ENCODE measurements at places on chromosomes 2 and 18.

GRCh38 chr18:27363872-27364271 lies 178.8 kb upstream of the CHST9 start:
- no peak for DNase-seq

- DNase-seq: no peak
Measured at GRCh38 chr2:240441326-240441992, 6.0 kb downstream of the GPC1 start.

GRCh38 chr2:768451-768850 lies 91.2 kb upstream of the TMEM18 start:
- no peak for DNase-seq

GRCh38 chr2:121977326-121977725 lies 221.9 kb downstream of the TSN start:
- DNase-seq: no peak

- DNase-seq: no peak
Measured at GRCh38 chr2:134247679-134248078, 6.2 kb upstream of the MGAT5 start.

DNA sequence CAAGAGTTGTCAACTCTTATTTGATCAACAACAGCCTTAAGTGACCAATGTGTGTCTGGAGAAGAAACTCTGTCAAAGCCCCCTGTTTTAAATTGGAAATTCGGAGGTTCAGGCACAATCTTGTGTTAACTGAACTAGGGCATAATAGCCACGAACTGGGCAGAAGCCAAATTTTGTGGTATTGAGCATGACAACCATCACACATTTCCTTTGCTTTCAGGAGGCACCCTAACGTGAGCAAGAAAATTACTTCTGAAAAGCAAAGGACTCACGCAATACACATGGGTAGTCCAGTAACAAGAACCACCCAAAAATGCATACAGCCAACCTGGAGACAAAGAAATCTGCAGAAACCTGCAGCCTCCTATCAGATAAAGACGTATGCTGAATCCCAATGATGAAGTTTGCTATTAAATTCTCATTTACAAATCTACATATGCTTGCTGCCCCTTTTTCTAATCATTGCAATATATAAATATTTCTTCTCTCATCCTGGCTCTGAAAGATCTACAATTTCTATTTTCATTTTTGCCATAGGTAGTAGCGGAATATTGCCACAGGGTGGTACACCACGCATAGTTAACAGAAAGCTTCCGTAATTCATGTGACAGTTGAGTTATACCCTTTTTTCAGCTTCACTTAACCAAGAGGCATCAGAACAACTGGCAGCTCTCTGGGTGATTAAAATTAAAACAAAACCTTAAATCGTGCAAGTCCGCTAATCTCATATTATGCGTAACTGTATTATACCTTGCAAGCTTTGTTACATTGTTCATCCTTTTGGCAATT lies 495.8 kb downstream of the NRXN1 start:
- DNase-seq: peak; percentile 76

DNA sequence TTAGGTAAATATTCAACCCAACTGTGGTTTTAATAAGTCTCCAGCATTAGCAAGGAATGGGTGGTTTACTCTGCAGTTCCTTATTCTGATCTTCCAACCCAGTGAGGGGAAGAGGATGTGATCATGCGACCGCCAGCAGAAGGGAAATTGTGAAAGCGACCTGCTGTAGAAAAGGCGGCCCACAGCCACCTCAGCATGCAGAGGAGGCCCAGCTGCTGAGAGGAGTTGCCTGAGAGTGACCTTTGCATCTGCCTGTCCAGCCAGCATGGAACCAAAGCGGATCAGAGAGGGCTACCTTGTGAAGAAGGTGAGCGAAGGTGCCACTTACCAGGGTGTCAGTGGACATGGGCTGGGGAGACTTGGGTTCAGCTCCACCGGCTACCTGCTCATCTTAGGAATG lies at the start of gene PLEK:
TSS of gene PLEK (plus strand) at position 196 of the 400 bp plus-strand sequence. CDS start at position 266, 70 bp downstream.
- DNase-seq: no peak

GRCh38 chr2:233303252-233303651 lies 4.4 kb upstream of the SAG start:
- DNase-seq: no peak

DNA sequence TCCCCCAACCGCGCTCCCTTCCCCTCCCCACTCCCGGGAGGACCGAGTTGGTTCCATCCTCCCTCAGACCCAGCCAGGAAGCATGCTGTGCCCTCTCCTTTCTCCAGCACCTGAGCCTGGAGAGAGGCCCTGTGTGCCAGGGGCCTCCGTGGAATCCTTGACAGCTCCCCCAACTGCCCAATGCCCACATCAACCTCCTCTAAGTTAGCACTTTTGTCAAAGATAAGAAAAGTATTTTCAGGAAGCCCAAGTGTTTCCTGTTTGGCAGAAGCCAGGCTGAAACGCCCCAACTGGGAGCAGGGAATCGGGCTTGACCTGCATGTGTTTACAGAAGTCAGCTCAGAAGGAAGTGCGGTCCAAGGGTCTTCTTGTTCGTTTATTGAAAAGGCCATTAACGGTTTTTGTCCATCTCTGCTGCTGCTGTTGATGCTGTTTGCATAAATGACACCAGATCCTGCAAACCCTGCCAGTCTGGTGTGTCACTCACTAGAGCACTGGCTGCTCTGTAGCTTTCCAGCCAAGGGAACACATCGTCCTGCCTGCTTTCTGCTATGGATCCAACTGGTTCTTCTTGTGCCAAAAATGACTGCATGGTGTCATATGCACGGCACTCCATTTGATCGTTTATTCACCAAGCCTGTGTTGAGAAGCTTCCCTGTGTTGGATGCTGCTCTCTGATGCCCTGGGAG lies 35.4 kb upstream of the COL6A3 start:
- DNase-seq: no peak

GRCh38 chr2:128322715-128323554 lies 4.3 kb upstream of the HS6ST1 start:
- DNase-seq: no peak

DNA sequence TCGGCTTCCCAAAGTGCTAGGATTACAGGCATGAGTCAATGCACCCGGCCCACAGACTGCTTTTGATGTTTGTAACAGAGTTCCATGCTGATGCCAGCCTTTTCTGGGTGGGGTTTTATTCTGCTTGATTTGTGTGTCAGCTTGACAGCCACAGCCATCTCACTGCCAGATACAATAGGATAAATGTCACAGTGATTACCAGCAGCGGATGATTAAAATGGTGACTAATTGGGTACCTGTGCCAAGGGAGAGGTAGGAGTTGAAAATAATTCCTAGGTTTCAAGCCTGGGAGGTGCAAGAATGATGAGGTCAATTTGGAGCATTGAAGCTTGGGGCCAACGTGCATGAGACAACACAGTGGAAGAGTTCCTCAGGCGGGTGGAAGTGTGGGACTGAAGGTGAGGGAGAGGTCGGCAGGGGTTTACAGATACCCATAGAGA lies 39.4 kb downstream of the SH2D6 start:
- no peak for DNase-seq

- DNase-seq: no peak
Measured at GRCh38 chr18:62452280-62452831, 70.5 kb upstream of the ZCCHC2 start.

DNA sequence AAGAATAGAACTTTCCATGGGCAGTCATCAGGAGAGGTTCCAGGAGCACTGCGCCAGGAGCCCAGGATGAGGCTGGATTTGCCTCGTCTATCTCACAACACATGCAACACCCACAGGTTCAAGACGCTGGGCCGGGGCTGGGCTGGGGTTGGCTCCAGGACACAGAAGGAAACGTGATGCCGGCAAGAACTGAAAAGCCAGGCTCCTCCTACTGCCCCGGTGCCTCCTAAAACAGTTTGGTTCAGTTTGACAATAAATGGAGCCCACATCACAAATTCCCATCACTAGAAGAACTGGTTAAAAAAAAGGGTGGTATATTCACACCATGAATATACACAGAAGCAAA lies 75.9 kb downstream of the INHBB start:
- no peak for DNase-seq

GRCh38 chr2:38174646-38175423 lies 98.9 kb upstream of the CYP1B1 start:
- no peak for DNase-seq

DNA sequence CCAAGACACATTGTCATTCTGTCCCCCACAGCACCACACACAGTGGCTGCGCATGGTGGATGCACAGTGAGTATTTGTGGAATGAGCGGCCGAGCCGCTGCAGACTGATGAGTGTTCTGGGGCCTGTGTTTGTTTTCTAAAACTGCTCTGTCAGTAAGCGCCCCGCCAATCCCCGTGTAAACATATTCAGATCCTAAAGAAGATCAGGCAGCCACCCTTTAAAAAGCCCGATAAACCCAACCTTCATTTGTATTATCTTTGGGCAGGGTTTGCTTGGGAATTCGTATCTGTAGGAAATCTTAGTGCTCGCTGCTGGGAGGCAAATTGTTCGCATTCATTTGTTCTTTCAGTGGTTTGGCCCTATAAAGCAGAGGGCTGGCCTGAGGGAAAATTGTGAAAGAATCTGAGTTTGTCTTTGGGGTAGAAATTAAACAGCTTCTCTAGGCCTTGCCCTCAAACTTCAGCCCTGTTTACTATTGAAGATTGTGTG lies 68.6 kb downstream of the TGOLN2 start:
- no peak for DNase-seq

DNA sequence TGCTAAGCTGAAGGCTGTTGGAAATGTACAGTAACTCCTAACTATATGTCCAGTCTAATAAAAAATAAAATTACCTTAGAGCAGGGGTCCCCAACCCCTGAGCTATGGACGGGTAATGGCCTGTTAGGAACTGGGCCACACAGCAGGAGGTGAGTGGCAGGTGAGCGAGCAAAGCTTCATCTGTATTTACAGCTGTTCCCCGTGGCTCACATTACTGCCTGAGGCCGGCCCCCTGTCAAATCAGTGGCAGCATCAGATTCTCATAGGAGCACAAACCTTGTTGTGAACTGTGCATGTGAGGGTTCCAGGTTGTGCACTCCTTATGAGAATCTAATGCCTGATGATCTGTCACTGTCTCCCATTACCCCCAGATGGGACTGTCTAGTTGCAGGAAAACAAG lies 73.1 kb upstream of the CXCR4 start:
- DNase-seq: no peak

DNA sequence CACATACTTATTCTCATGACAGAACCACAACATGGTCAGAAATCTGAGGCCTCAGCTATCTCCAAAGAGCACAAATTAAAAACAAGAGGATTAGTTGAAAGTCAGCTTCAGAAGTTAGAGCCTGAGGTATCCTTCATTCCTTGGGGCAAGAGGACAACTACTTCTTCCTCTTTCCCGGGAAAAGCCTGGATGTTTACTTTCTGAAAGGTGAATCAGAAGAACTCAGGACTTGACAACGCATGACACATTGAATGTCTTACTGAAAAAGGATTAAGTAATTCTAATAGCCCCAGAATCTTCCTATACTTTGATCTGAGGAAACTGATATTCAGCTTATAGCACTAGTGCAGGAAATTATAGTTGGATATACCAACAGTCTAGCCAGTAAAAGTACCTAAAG lies 573.2 kb downstream of the METTL4 start:
- no peak for DNase-seq

- DNase-seq: no peak
Measured at GRCh38 chr2:118255301-118255700, 167.0 kb downstream of the INSIG2 start.

GRCh38 chr2:221200184-221200839 lies 371.8 kb downstream of the EPHA4 start:
- DNase-seq: no peak
